Non-pigmented ciliary epithelial cell (primary cell): ENCODE measurements at places on chromosomes 11 and 22.

DNA sequence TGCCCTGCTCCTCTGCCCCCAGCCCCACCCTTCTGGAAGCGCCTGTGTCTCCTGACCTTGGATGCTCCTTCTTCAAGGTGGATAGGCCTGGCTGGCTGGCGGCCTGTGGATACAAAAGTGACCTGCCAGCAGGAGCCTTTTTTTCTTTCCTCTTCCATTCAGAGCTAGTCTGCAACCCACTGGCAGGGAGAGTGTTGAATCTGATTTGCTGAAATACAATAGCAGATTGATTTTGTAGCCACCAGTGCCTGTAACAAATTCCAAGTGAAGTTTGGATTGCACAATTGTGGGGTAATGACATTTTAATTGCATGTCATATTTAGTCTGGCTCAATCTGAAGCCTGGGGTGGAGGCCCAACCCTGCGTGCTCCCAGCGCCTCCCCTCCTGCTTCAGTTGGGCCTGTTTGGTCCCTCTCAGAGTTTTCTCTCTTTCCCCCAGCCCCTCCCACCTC, 97.2 kb downstream of the GRIK4 start:
- no peak for DNase-seq

GRCh38 chr11:59674291-59674690, 5.5 kb upstream of the PATL1 start:
- no peak for DNase-seq

DNA sequence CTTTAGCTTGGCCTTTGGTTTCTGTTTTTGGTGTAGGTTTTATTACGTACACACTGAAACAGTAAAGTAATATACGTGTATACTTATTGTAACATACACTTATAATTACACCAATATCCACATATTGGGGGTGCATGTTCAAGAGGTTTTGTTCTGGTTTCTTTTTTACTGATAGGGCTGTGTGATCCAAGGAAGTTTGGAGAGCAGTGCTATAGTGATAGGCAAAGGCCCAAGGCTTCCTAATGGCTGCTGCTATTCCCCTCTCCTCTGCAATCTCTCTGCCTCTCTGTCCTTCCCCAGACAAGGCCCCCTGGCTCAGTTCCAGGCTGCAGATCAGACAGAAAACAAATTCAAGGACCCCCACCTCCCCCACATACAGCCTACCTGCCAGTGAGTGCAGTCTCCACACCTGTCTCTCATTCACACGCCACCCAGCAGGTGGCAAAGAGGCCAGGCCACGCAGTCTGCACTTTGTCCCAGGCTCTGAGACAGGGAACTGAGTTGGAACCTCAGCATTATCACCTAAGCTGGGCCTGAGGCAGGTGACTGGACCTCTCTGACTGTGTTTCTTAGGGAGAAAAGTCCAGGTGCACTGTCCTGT, 15.1 kb downstream of the TMEM184B start:
- no peak for DNase-seq

- DNase-seq: no peak
These were observed 514.2 kb downstream of the SOX6 start for GRCh38 chr11:15841931-15842740.

DNA sequence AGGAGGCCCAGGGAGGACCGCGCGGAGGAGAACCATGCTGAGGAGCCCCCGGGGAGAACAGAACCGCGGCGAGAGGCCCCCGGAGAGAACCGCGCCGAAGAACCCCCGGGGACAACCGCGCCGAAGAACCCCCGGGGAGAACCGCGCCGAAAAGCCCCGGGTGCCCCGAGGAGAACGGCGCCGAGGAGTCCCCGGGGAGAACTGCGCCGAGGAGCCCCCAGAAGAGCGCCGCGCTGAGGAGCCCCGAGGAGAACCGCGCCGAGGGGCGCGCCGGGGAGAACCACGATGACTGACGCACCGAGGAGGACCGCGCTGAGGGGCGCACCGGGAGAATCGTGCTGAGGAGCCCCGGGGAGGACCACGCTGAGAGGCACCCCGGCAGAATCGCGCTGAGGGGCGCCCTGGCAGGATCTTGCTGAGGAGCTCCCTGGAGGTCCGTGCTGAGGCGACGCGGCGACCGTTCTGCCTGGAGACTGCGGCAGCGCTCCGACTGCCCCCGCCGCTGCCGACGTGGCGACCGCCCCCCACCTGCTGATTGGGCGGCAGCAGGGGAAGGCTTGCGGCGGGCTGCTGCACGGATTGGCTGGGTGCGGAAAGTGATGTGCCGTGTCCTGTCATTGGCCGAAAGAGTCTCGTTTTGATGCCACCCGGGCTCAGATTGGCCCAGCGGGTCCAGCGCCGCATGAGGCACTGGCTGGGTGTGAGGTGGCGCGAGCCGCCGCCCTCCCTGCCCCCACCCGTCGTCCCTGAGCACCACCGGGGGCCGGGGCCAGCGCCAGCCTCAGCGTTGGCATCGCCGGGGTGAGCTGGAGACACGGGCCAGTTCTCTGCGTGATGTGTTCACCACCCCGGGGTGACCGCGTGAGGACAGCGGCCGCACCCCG, at the start of gene KCNQ1OT1:
TSS of gene KCNQ1OT1 (minus strand) at position 464 of the 884 bp plus-strand sequence.
- peak; percentile 61 for DNase-seq

DNA sequence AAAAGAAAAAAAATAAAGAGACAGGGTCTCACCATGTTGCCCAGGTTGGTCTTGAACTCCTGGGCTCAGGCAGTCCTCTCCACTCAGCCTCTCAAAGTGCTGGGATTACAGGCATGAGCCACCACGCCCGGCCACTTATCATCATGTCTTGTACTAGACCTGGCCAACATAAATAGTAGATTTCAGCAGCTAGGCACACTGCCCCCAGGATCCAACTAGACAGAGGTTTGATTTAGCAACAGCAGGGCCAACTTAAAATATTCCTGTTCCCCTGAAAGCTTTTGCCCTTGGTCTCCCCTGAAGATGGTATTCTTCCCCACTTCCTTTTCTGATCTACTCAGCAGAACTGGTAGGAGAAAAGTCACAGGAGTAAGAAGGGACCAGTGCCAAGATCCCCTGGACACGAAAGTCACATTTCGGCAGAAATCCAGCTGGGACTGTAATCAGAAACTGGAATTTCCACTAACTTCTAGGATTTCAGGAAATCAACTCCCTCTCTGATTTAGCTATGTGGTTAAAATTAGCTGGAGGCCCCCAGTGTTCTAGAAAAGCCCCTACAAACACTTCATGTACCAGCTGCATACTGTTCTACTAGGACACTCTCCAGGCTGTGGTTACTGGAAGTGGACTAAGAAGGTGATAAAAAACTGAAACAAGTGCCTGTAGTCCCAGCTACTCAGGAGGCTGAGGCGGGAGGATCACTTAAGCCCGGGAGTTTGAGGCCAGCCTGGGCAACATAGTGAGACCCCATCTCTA, 8.9 kb upstream of the PPP2R1B start:
- DNase-seq: no peak
